CD4-positive, alpha-beta T cell treated with Interferon alpha-2 for 1 hour (primary cell): ENCODE measurements at places on chromosomes 12 and 14.

DNA sequence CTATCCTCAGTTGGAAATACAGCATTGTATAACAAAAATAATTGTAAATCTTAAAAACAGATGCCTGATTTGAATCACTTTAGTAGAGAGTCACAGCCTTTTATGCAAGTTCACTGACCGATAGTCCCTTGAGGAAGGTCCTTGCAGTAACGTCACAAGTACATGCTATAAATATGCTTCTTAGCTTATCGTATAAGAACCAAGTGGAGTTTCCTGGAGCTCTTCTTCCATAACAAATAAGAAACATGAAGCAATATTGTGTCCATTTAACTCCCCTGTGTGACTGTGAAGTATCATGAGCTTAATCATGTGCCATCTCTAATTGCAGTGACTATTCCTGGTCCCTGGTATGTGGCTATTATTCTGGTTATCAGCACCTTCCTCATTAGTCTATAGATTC lies 107.9 kb downstream of the SLC38A4 start:
- no peak for DNase-seq

DNA sequence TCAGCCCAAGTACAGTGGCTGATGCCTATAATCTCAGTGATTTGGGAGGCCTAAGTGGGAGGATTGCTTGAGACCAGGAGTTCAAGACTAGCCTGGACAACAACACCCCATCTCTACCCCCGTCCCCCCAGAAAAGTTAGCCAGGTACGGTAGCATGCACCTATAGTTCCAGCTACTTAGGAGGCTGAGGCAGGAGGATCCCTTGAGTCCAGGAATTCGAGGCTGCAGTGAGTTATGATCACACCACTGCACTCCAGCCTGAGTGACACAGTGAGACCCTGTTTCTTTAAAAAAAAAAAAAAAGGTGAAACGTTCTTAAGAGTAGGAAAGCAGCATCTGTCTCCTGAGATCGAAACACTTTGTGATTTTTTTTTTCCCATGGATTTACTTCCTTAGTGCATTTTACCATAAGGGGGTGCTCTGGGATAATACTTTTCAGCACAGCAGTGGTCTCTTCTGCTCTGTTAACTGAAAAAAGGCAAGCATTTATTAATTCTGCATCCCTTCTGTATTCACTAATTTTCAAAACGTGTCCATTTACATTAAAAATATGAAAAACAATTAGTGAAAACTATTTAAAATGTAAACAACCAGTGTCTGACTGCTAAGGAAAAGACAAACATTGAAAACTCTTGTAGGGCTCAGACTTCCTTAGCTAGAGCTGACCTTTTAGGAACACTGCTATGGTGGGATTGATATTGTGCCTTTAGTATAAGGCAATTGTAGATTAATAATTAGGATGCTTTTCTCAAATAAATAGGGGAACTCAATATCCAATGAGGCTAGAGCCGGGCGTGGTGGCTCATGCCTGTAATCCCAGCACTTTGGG lies 31.2 kb upstream of the USP44 start:
- DNase-seq = no peak

DNA sequence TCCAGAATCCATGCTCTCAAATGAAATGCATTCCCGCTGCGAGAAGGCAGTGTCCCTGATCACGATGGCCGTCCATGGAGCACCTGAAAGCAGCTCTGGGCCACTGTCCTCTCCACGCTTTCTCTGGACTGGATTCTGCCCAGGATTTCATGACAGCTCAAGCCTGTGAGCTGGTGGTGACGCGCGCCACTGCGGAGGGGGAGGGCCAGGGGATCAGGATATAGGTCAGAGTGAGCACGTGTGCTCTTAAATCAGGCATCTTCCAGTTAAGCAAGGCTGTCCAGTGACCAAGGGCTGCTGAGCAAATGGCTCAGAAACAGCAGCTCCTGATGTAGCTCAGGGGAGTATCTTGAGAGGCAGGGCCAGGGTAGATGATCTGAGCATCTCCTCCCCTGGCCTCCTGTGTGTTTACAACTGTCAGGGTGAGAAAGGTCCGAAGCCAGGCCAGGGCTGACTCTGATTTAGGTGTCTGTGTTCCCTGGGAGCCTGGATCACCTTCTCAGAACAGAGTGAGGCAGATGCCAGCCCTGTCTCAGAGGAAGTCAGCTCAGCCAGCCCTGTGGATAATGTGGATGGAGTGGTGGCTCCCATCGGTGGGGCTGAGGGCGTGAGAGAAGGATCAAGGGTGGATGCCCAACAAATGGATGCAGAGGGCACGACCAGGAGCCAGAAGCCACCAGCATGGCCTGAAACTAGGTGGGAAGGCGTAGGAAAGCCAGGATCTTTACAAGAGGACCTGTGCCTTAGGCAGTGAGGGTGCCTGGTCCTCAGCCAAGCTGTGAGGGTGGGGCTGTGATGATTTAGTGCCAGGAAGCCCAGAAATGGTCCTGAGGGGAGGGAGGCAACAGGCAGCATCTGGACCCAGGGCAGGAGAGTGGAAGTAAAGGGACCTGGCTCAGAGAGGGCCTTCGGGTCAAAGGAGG lies 55.3 kb downstream of the ELK3 start:
- DNase-seq = no peak

- DNase-seq = no peak
Measured at GRCh38 chr12:48966177-48966895, 5.2 kb downstream of the WNT10B start.

DNA sequence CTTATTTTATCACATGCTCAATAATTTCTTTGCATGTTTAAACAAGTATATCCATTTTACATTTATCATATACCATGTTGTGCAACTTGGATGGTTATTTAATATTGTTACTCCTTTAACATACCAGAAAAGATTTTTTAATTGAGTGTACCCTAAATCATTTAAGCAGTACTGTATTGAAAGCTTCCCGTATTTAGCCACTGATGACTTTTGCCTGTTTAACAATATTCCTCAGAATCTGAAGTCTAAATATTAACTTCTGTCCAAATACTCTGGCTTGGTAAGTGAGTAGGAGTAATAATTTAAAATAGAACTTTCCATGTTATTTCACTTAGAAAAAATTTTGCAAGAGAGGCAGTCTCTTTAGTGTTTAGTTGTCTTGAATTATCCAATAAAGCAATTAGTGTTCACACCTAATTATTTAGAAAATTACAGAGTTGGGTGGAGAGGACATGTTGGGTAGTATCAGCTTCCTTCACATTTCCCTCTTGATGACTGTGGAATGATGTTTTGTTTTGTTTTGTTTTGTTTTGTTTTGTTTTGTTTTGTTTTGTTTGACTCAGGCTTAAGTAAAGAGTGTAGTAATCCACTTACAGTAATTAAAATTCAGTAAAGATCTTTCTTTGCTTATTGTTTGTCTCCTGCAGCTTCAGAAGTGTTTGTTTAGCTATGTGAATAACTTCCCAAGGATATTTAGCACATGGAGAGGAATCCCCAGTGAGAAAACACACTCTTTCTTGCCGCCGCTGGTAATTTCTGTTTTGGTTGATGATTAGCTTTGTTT lies 59.5 kb downstream of the DAAM1 start:
- no peak for DNase-seq

- DNase-seq = no peak
Measured at GRCh38 chr14:95647926-95648325, 38.3 kb upstream of the TCL1B start.

DNA sequence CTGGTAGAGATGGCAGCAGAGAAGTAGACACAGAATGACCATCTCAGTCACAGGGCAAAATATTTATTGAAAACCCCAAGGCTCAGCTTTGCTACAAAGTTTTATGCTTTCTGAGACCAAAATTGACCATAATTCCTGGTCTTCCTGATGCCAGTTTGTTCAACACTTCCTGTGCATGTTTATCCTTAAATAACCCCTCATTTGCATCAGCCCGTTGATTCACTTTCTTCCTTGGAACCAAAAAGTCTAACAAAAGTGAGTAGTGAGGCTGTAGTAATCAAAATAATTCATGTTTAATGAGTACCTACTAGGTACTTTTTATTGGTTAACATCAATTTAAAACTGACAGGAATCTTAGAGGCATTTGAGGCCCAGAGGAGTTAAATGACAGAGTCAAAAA lies 51.7 kb downstream of the TRHDE start:
- DNase-seq = no peak

DNA sequence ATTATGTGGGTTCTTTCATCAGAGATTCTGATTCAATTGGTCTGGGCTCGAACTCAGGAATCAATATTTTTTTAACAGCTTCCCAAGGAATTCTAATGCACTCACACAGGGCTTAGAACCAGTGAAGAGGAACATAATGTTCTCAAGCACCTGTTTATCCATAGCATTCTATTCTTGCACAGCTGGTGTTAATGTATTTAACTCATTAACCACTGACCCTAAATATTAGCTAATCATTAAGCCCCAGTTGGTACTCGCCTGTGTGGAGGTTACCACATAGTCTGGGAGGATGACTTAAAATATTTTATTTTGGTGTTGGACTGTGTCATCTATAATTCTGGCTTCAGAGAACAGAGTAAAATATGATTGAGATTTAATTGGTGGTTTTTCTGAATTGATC lies 45.3 kb downstream of the LRP6 start:
- no peak for DNase-seq

GRCh38 chr14:73612339-73613045 lies at the start of gene ACOT6:
Gene ACOT6, plus strand, starts transcription at chr14:73612517. Its CDS starts 55 bp downstream, at chr14:73612572.
- DNase-seq = peak; percentile 52

DNA sequence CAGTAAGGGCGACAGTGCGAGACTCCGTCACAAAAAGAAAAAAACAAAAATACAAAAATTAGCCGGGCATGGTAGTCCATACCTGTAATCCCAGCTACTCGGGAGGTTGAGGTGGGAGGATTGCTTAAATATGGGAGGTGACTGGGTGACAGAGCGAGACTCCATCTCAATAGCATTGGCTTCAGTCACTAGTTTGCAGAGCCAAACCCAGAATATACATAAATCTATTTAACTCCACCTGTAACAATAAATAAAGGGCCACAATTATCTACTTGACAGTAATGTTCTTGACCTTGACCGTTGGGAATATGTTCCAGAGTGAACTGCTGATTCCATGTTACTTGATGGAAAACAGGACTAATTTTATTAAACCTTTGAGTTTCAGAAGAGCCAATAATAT lies 198.9 kb upstream of the MDGA2 start:
- no peak for DNase-seq

DNA sequence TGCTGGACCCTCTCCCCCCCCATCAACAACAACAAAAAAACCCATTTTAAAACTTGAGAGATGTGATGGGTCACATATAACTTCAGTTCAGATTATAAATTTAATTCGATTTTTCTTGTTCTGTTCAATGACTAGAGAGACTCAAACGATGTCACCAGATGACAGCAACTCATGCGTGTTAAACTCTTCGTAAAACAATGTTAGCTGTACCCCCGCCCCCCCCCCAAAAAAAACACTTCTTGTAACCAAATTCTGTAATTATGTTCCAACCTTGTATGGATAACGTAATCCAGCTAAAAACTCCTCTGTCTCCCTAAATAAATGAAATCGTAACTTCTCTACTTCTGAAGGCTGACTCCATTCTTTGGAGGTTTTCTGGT lies 614 bp upstream of the NACA start:
- DNase-seq = no peak

- no peak for DNase-seq
Measured at GRCh38 chr12:40106202-40106533, 287 bp upstream of the SLC2A13 start.

GRCh38 chr12:100789146-100789545 lies 5.4 kb upstream of the ANO4 start:
- DNase-seq = no peak

GRCh38 chr12:24535334-24536069 lies 413.4 kb downstream of the BCAT1 start:
- DNase-seq = no peak

DNA sequence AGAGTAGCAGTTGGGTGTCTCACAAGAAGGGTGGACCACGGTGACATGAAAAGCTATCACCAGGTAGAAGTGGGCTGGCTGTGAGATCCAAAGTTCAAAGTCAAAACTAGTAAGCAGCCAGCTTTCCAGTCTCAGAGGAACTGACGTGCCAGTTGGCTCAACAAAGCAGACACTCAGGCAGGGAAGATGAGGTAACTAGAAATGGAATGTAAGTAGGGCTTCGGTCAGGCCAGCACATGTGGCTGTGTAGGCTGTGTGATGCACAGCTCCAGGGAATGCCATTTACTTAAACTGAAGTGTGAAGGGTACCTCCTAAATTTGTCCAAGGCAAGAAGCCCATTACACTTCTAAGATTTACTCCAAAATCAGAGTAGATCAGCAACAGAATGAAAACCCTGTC lies 43.6 kb downstream of the PTPRR start:
- no peak for DNase-seq

DNA sequence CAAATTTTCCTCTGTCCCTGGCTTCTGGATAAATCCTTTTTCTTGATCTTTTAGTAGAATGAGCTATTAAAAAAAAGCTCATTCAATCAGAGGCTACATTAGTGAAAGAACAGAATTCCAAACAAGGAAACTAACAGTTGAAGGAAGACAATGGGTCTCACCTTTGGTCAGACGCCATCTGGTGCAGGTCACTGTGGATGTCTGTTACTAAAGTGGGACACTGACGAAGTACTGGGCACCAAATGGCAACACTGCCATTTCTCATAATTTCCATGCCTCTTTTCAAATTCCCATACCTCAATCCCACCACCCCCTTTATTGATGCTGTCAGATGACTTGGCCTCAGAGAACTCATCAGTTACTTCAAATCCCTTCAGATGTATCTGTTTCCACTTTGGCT lies 24.5 kb upstream of the ARID2 start:
- DNase-seq = no peak

- DNase-seq = no peak
Measured at GRCh38 chr12:91004872-91005271, at the start of gene EPYC. Gene EPYC, minus strand, starts transcription at chr12:91004972. Its CDS starts 2,407 bp downstream, at chr12:91002565.

- no peak for DNase-seq
Measured at GRCh38 chr12:40819436-40820108, 127.3 kb downstream of the CNTN1 start.

DNA sequence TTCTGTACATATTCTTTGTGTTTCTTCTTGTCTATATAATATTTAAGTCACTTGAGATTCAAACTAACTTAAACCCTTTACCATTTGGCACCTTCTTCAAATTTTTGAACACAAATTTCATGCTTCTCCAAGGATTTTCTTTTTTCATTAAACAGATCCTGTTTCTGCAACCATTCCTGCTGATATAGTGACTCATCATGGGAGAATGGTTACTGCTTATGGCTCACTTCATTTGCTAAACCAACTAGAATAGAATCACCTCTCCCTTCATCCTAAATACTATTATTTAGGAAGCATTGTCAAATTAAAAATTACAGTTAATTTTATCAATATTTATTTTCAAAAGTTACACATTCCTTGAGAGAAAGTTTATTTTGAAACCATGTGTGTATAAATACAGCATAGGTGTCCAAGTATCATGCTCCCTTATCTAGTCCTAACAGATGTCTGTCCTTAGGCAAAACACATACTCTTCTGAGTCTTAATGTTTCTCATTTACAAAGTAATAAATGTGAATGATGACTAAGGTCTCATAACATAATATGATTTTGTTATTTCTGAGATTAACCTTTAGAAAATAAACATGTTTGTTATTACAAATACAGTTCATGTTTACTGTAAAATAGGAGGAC lies 40.7 kb downstream of the PLCZ1 start:
- no peak for DNase-seq

- DNase-seq = peak; percentile 91
Measured at GRCh38 chr14:99266181-99267178, 5.5 kb downstream of the BCL11B start.

- no peak for DNase-seq
Measured at GRCh38 chr14:97329701-97330100, 532.5 kb downstream of the VRK1 start.

GRCh38 chr14:88791629-88792472 lies 902 bp downstream of the EML5 start:
- peak; percentile 15 for DNase-seq

- DNase-seq = no peak
Measured at GRCh38 chr12:21507849-21508248, 6.3 kb downstream of the GOLT1B start.

- no peak for DNase-seq
Measured at GRCh38 chr12:2923057-2923456, 32.4 kb downstream of the TULP3 start.
